ENCODE measurements at places on chromosomes 2 and 18. TPM values are rescaled to one million over a fixed set of nuclear protein-coding genes. Genes with fewer than 3 reads are reported as not detected.

Gene SCN3A
- 6.9 TPM for total RNA-seq

DNA sequence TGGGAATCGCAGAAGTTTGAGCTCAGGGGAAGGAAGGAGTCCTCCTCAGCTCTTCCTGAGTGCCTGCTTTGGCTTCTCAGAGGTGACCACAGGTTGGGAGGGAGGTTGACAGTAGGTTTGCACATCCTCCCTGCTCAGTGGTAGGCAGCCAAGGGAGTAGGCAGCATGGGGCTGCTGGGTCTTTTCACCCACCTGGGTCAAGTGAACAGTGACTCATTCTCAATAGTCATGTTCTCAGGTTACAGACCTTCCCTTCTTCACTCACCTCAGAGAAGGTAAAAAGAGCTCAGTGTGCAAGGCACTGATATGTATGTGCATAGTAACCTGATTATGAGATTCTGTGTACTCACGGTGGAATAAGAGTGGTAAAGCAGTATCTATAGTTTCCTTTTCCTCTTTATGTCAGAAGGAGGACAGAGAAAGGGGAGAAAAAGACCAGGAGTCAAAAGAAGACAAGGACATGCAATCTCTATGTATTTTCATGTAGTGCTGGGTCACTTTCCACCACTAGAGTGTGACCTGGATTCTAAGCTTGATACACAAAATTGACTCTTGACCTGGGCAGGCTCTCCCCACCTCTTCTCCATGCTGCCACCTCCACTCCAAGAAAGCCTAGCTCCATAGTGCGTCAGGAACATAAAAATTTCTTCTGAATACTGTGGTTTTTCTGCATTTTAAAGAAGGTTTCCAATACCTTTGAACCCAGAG, 36.5 kb upstream of the ASNSD1 start:
- no peak for DNase-seq

GRCh38 chr2:236855866-236856847, 229.5 kb upstream of the COPS8 start:
- no peak for DNase-seq

- no peak for DNase-seq
Observed at GRCh38 chr2:38829971-38830370, 45.8 kb downstream of the DHX57 start.
